Amygdala (tissue), 56 donors: ENCODE measurements at places on chromosomes 1 and 21.
A peak's percentile ranks its signal among the peaks of the same experiment; 100 is the strongest.

DNA sequence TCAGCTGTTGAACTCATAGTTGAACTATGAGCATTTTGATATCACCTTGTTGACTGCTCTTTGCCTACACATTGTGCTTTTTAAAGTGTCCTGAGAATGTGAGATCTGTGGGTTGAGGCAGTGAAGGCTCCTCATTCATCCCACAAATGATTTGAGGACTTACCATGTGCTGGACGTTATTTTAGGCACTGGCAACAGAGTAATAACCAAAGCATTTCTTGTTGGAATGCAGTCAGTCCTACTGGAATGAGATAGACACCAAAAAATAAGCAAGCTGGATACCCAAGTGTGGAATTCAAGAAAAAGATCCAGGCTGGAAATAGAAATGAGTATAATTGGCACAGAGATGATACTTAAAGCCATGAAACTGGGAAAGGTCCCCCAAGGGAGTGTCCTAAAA lies 73.4 kb downstream of the ZP4 start:
- no peak for DNase-seq

- DNase-seq = no peak
Observed at GRCh38 chr1:97505289-97505688, 415.5 kb downstream of the DPYD start.

GRCh38 chr1:47175227-47175934 lies 14.5 kb downstream of the PDZK1IP1 start:
- no peak for DNase-seq

GRCh38 chr1:171740356-171740863 lies 1.5 kb downstream of the VAMP4 start:
- no peak for DNase-seq

DNA sequence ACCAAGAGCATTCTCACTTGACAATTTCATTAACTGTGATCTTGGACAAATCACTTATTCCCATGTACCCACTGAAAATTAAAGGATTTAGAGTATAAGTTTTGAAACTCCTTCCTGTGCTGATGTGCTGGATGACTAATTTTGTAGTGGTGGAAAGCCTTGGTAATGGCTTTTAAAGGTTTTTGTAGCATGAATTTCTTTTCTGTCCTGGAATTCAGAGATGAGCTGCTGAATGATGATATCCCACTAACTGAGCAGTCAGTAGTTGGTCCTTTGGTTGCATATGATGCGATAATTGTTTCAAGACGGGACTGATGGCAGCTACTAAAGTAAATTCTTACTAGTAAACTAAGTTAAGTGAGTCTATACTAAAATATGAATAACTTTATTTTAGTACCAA lies 5.2 kb downstream of the RPL5 start:
- DNase-seq = no peak

DNA sequence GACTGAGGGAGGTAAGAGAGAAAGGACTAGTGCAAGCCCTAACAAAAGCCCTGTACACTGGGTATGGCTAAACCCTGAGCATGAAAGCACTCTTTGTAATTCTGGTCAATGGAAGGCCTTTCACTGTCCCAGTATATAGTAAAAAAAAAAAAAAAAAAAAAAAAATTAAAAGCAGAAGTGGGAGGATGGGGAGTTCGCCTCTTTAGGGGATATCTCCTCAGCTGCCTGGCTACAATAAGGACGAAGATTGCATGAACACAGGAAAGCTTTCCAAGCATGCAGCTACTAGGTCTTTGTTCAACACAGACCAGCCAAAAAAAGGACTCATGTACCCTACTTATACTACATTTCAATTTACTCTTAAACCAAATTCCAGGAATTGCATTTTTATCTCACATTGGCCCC lies 59.1 kb downstream of the EIF4G3 start:
- peak; percentile 68 for DNase-seq
